Activated CD4-positive, alpha-beta T cell treated with anti-CD3 and anti-CD28 coated beads, Interleukin-2, amount 10 ng/mL, durations not matched to agents 7 days and 5 days (primary cell): ENCODE measurements at places on chromosomes 1 and 21. TPM values are rescaled to one million over a fixed set of nuclear protein-coding genes. Genes with fewer than 3 reads are reported as not detected.

Gene KIF26B
- total RNA-seq = not detected

GRCh38 chr1:186799689-186800054 is 29.1 kb upstream of the PLA2G4A start:
- no peak overlapping the region for H3K27ac ChIP-seq
- no peak overlapping the region for H3K4me3 ChIP-seq
- no peaks in the 10 kb centered on the region for H3K27me3 ChIP-seq
- no peaks in the 10 kb centered on the region for H3K36me3 ChIP-seq

Gene ITLN2
- total RNA-seq = not detected

DNA sequence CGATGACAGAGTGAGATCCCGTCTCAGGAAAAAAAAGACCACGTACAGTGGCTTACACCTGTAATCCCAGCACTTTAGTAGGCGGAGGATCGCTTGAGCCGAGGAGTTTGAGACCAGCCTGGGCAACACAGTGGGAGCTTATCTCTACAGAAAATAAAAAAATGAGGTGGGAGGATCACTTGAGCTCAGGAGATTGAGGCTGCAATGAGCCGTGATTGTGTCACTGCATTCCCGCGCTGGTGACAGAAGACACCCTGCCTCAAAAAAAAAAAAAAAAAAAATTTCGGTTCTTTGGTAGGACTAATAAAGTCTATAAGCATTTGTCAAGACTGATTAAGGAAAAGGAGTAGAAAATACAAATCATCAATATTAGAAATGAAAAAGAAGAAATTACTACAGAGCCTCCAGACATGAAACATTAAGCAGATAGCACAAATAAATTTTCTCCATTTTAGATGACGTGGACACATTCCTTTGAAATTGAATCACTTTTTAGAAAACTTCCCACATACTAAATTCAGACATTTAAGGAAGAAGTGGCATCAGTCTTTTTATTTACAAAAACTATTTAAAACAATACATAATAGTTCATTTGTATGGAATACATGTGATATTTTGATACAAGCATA is 30.4 kb downstream of the MORC3 start:
- no peak for DNase-seq
- no peak overlapping the region for H3K4me3 ChIP-seq
- peaks cover 56% of the 10 kb centered on the region for H3K36me3 ChIP-seq
- H3K27me3 ChIP-seq = no peaks in the 10 kb centered on the region

GRCh38 chr1:4674676-4675075 is 20.3 kb downstream of the AJAP1 start:
- DNase-seq = no peak
- no peaks in the 10 kb centered on the region for H3K27me3 ChIP-seq
- no peaks in the 10 kb centered on the region for H3K4me1 ChIP-seq
- H3K4me3 ChIP-seq = no peak overlapping the region
